HS-27A (cell line): ENCODE measurements at places on chromosomes 7 and 10.

- DNase-seq = no peak
These were observed 553.3 kb downstream of the MDFIC start for GRCh38 chr7:115475206-115475605.

GRCh38 chr7:106590209-106590816 is 70.6 kb downstream of the CCDC71L start:
- DNase-seq = no peak

DNA sequence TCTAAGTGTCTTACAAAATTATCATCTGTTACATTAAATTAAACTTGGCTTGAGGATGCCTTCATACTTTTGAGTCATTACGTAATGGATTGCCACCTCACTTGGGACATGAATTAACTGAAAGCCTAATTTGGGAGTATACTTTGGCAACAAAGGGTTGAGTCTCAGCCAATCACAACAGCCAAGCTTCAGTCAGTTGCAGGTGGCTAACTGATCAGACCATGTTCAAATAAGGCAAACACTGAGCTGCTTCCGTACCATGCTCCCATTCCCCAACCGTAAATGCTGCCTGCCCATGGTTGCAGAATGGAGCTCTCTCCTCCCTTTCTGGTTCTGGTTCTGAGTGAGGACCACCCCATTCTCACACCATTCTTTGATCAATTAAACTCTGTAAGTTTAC is 92.9 kb upstream of the STK17A start:
- DNase-seq = no peak

GRCh38 chr10:13193637-13194036 is 32.3 kb downstream of the MCM10 start:
- DNase-seq = no peak

DNA sequence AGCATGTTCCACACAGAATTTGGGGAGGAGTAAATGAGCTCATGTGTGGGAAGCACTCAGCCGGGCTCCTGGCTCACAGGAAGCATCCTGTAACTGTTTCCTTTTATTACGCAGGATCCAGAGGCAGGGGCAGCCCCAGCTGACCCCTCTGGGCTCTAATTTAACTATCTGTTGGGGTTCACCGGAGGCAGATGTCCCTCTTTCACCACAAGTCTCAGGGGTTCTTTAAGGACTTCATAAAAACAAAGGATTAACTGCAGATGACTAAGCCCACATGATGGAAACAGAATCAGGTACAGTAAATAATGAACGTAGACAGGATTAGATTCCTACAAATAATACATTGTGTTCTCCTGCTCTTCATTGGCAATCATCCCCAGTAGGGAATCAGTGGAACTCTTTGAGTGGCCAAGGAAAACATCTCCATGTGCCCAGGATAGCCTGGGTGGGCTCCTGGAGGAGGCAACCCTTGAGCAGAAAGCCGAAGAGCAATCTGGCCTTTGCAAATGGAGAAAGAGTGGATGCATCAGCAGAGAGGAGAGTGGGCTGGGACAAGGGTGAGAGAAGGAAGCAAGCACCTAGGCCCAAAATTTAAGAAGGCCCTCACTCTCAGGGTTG is 24.6 kb downstream of the TBXAS1 start:
- DNase-seq = no peak

DNA sequence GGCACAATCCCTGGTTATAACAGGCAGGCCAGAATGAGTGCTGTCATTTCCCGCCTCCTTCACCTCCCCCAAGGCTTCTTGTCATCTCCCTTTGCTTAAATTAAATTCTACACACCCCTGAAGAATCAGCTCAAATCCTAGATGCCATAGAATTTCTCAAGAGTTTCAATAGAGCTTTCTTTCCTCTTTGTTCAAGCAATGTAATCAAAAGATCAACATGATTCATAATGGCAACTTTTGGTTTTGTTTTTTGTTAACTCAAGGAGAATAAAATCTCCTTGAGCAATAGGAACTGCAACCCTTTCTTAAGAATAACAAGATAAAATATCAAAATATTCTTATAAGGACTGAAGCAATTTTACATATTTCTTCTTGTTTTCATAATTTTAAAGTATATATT is 180.8 kb upstream of the CDK1 start:
- DNase-seq = no peak

DNA sequence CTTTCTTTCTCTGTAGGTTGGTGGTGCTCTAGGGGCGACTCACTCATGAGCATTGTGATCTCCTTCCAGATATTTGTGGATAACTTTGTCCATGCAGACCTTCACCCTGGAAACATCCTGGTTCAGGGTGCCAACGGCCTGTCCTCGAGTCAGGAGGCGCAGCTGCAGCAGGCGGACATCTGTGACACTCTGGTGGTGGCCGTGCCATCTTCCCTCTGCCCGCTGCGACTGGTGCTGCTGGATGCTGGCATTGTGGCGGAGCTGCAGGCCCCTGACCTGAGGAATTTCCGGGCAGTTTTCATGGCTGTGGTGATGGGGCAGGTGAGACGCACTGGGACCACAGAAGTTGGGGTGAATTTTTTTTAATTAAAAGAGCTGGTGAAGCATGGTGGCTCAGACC is 9.6 kb upstream of the NDUFB2 start:
- no peak for DNase-seq

DNA sequence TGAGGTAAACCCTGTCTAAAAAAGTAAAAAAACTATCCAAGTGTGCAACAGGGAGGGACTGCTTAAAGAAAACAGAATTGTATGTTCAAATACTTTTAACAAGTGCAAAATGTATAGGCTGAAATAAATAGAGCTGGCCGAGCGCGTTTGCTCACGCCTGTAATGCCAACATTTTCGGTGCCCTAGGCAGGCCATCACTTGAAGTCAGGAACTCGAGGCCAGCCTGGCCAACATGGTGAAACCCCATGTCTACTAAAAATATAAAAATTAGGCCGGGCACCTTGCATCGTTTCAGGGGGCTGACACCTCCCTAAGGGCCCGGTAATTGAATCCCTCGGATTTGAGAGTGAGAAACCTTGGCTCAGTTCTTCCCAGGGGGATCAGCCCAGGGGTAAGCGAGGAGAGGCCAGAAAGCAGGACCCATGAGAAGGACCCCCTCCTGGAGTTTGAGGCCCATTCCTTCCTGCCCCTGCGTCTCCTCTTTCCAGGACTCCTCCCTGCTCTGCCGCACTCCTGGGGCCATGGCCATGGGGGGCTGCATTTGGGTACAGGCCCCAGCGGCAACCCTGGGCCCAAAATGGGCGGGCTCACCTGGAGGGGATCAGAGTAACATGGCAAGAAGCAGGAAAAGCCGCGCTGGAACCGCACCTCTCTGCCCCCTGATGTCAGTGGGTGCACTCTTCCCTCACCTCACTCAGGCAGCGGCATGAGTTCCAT is 75.5 kb upstream of the TMEM248 start:
- DNase-seq = no peak

DNA sequence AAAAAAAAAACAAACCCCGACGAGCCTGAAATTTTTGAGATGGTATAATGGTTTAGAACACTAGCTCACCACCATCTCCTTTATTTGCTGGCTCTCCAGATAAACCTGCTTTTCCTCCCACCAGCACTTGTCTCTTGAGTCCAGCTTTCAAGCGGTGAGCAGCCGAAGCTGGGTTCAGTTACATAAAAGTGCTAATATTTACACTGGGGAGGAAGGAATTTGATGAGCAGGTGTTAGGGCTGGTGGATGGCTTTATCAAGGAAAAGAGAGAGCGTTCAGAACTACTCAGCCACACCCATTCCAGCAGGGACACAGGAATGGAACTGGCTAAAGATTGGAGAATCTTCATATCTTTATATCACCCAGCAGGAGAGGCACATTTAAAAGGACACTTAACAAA is 6.6 kb upstream of the CALML3 start:
- no peak for DNase-seq

- no peak for DNase-seq
These were observed 35.0 kb upstream of the LRRC18 start for GRCh38 chr10:48974510-48975156.

DNA sequence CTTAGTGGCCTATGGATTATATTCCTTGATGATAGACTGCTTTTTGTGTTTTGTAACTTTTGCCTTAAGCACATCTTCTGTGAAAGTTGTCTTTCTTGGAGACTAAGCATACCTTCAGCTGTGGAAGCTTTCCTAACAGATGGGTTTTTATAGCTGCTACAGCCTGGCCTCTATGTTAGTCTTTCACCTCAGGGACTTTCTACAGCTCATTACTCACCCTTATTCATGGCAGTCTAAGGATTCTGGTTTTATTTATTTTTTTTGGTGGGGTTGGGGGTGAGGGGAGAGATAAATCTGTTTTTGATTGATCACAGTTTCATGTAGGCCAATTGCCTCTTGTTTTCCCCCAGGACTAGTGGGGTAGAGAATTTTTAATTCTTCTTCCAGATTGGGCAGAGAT is 219.9 kb downstream of the DKK1 start:
- no peak for DNase-seq

DNA sequence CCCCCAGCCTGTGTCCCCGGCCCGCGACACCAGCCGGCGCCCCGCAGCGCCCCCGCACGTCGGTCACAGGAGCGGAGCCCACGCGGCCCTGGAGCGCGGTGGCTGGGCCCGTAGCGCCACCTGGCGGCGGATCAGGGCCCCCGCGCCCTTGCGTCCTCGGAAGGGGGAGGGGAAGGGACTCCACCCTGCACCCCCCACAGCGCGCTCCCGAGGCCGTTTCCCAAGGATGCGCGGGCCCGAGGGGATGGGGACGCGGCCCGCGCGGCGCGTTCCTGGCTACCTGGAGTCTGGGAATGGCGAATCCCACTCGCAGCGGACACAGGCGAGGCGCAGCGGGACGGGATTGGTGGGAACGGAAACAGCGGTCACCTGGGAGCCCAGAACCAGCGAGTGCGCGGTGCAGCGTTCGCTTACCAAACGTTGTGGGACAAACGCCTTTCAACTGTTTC is 23.8 kb upstream of the MKI67 start:
- DNase-seq = no peak

GRCh38 chr10:123245264-123245663 is 91.1 kb downstream of the BUB3 start:
- no peak for DNase-seq

- DNase-seq = no peak
These were observed 369.8 kb downstream of the GFRA1 start for GRCh38 chr10:115903207-115903606.

DNA sequence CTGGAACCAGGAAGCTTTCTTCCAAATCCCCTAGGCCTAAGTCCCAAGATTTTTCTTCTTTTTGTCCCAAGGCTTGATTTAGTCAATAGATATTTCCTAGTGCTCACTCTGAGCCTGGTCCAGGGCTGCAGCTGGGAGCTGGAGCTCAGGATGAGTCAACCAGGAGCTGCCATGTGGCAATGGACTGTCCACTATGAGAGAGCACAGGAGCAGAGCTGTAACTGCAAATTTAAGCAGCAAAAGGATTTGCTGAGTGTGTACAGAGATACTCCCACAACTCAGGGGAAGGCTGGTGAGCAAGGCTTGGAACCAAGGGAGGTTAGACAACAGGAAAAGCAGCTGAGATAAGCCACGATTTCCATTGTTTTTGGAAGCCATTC is 92.1 kb upstream of the CXCL12 start:
- DNase-seq = no peak

GRCh38 chr10:31426401-31426800 is 107.4 kb downstream of the ZEB1 start:
- peak; percentile 31 for DNase-seq

- DNase-seq = no peak
These were observed 3.5 kb upstream of the GNGT1 start for GRCh38 chr7:93902777-93903423.

DNA sequence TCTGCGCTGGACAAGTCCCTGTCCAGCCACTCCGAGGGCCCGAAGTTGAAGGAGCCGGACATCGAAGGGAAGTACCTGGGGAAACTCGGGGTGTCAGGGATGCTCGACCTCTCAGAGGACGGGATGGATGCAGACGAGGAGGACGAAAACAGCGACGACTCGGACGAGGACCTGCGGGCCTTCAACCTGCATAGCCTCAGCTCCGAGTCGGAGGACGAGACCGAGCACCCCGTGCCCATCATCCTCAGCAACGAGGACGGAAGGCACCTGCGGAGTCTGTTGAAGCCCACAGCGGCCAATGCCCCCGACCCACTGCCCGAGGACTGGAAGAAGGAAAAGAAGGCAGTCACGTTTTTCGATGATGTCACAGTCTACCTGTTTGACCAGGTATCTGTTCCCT is 17.1 kb upstream of the BHLHA15 start:
- no peak for DNase-seq

DNA sequence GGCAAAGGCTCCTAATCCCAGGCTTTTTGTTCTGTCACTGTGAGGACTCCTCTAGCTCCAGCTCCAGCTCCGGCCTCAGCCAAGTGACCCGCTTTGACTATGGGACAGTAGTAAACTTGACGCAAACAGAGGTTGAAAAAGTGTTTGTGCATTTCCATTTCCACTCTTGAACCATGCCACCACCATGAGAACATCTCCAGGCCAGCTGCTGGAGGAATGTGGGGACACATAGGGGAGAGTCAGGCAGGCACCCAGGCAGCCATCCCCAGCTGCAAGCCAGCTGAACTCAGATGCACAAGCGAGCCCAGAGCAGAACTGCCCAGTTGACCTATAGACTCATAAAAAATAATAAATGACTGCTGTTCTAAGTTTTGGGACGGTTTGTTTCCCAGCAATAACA is 224.7 kb downstream of the GRID1 start:
- no peak for DNase-seq
